ENCODE measurements at places on chromosomes 4 and X.
A peak's percentile ranks its signal among the peaks of the same experiment; 100 is the strongest.

GRCh38 chrX:76183289-76184049 is 10.6 kb downstream of the PBDC1 start:
- DNase-seq, result no peak

GRCh38 chr4:2009651-2010233 is 968 bp upstream of the NELFA start:
- peak; percentile 70 for DNase-seq

DNA sequence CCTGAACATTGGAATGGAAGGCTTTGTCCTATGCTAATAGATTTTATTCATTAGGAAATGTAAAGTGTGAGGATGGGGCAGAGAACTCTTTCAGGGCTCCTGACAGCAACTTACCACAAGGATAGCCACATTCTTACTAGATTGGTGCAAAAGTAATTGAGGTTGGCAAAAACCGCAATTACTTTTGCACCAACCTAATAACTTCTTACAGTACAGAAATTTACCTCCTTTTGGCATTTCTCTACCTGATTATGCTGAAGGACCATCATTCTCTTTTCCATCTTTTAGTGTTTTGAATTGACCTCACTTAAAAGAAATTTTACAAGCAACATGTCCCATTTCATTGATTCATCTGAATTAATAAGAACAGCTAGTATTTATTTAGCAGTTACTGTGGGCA is 109.2 kb upstream of the AP1S2 start:
- no peak for DNase-seq

DNA sequence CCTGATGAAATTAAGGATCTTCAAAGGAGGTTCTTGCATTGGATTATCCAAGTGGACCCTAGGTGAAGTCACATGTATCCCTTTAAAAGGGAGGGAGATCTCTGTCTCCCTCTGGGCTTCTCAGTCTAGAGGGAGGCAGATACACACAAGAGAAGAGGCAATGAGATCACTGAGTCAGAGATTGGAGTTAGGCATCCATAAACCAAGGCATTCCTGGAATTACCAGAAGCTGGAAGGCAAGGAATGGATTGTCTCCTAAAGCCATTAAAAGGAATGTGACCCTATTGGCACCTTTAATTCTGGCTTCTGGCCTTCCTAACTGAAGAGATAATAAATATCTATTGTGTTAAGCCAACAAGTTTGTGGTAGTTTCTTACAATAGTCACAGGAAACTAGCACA is 383.2 kb downstream of the PACRGL start:
- no peak for DNase-seq

DNA sequence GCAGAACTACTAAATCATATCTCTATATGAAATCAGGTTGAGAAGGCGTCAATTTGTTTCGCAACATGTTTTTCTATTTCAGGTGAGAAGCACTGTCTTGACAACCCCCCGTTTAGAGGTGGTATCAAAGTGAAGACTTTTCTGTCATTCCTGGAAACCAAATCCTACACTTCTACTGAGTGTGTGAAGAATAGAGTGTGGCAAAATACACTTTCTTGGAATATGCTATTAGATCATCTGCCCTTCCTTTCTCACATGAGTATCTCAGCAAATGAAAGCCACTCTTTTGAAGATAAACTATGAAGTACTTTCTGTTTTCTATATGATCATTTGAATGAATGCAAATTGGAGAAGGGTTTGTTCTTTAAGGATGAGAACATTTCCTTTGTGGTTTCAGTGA is 174.0 kb upstream of the FMR1 start:
- no peak for DNase-seq

- peak; percentile 65 for DNase-seq
Observed at GRCh38 chr4:4386296-4386735, 586 bp upstream of the NSG1 start.

DNA sequence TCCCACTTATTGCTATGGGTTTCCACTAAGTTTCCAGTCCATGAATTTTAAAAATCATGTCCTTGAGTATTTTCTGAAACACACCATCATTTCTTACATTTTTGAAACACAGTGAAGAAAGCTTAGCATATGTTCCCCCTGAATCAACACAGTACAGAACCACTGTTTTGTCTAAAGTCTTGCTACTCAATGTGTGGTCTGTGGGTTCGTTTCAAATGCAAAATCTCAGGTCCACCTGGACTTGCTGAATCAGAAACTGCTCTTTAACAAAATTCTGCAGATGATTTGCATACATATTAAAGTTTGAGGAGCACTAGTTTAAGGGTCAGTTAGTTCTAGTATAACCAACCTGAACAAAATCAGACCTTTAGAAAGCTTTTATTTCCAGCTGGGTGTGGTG is 60.4 kb downstream of the SUPT20HL2 start:
- no peak for DNase-seq

- DNase-seq, result no peak
Observed at GRCh38 chr4:90745176-90745575, 618.0 kb downstream of the CCSER1 start.

Measured in NCI-H1092 (cell line).